Articular chondrocyte of knee joint (primary cell): ENCODE measurements at places on chromosomes 4 and X. TPM values are rescaled to one million over a fixed set of nuclear protein-coding genes. Genes with fewer than 3 reads are reported as not detected.

The DCAF8L2 gene
- not detected in 2 replicates for total RNA-seq

The ZNF630 gene
- 2.0 and 2.3 TPM in 2 replicates for total RNA-seq

The MUC7 gene
- not detected in 2 replicates for total RNA-seq

The STOX2 gene
- 2.6 and 3.8 TPM in 2 replicates for total RNA-seq

The FGF13 gene
- 0.52 and 1.5 TPM in 2 replicates for total RNA-seq

The TMEM31 gene
- 0.32 TPM in 1 of 2 replicates, not detected in the other for total RNA-seq

The KLHL13 gene
- 58.0 and 87.8 TPM in 2 replicates for total RNA-seq

The MMRN1 gene
- 0.13 and 0.97 TPM in 2 replicates for total RNA-seq

The SUPT20HL1 gene
- 0.13 and 0.22 TPM in 2 replicates for total RNA-seq

The REELD1 gene
- total RNA-seq, result 0.26 TPM in 1 of 2 replicates, not detected in the other

The EDA gene
- 0.22 and 0.26 TPM in 2 replicates for total RNA-seq

The CLGN gene
- 0.39 and 0.54 TPM in 2 replicates for total RNA-seq

The KIAA1210 gene
- total RNA-seq, result not detected in 2 replicates

The SYTL4 gene
- 3.0 and 4.0 TPM in 2 replicates for total RNA-seq

The DOCK11 gene
- 16.8 and 19.2 TPM in 2 replicates for total RNA-seq

The MAGEC3 gene
- not detected in 2 replicates for total RNA-seq

The PRKG2 gene
- total RNA-seq, result 0.26 and 0.65 TPM in 2 replicates

The TEX13B gene
- total RNA-seq, result not detected in 2 replicates
